ENCODE measurements at places on chromosomes 1 and 21. TPM values are rescaled to one million over a fixed set of nuclear protein-coding genes. Genes with fewer than 3 reads are reported as not detected.

HUNK gene
- total RNA-seq, result 5.5 TPM

VTCN1 gene
- not detected for total RNA-seq

CFHR3 gene
- total RNA-seq, result not detected

A3GALT2 gene
- total RNA-seq, result not detected

RIIAD1 gene
- not detected for total RNA-seq

SLC30A2 gene
- not detected for total RNA-seq

KAZN gene
- total RNA-seq, result 0.40 TPM

CFHR2 gene
- not detected for total RNA-seq

USF1 gene
- 60.9 TPM for total RNA-seq

LCE2A gene
- total RNA-seq, result not detected

METTL13 gene
- total RNA-seq, result 27.5 TPM

IARS2 gene
- total RNA-seq, result 90.2 TPM

EPHA2 gene
- 0.15 TPM for total RNA-seq

F5 gene
- total RNA-seq, result not detected

C1QB gene
- not detected for total RNA-seq

NTRK1 gene
- not detected for total RNA-seq

S100A8 gene
- total RNA-seq, result not detected

CFHR1 gene
- total RNA-seq, result not detected

ITLN2 gene
- total RNA-seq, result not detected

CYP4X1 gene
- not detected for total RNA-seq
